Astrocyte of the hippocampus (primary cell): ENCODE measurements at places on chromosomes 13 and 19.
A peak's percentile ranks its signal among the peaks of the same experiment; 100 is the strongest.

- no peak for DNase-seq
Observed at GRCh38 chr19:41758846-41759245, 3.5 kb downstream of the CEACAM6 start.

GRCh38 chr19:8206147-8207087, 2.8 kb upstream of the CERS4 start:
- DNase-seq: no peak

DNA sequence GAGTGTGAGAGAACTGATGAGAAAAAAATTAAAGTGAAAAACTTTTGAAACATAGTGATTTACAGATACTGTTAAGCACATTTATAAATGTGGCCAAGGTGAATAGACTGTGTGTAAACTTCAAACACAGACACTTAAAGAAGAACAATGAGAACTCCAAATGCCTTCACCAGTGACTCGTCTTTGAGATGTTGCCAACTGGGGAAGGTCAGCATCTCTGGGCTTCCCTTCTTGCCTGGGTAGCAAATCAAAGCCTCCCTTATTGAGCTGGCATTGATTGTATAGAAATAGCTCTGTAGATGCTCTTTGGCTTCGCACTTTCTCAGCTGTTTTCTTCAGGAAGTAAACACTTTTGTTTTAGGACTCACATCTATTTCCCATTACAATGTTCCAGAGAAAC, 177.3 kb upstream of the SGCG start:
- no peak for DNase-seq

GRCh38 chr13:47426126-47426849, 529.4 kb upstream of the HTR2A start:
- DNase-seq: peak; percentile 48

DNA sequence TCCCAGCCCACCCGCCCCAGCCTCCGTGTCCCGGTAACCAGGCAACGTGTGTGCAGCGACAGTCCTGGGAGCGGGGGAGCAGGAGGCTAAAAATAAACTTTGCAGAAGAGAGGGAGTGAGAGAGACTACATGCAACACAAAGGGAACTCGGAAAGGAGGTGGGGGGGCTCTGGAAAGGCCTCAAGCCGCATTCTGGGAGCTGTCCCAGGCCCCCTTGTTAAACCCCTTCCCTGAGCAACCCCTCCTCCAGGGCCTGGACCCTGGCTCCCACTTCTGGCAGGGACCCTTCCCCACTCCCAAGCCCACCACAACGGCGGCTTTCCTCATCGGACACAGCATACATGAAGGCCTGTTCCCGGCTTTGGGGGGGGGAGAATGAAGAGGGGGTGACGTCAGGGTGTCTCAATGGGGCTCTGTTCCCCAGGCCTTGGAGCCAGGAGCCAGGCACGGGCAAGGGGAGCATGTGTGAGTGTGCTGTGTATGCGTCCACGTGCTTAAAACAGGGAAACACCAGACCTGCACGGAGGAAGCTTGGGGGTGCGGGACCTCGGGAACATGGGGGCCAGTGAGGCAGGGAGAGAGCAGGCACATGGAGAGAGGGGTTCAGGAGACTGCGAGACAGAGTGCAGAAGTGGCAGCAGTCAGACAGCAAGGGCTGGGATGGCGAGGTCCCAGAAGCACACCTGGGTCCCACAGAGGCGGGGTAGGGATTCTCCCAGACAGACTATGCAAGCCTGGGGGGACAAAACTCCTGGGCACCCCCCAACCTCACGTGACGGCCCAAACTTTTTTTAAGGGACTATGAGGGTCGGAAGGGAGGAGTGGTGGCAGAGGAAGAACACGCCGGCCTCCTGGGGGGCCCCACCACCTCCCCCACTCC, 2.3 kb downstream of the ERF start:
- DNase-seq: peak; percentile 73

DNA sequence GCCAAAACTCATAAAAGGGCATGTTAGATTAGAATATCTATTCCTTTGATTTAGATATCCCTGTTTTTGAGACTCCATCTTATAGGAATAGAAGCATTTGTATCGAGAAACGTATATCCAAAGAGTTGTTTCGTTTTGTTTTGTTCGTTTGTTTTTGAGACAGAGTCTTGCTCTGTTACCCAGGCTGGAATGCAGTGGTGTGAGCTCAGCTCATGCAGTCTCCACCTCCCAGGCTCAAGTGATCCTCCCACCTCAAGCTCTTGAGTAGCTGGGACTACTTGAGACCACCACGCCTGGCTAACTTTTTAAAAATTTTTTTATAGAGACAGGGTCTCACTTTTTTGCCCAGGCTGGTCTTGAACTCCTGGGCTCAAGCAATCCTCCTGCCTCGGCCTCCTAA, 26.6 kb upstream of the ZMYM5 start:
- DNase-seq: no peak

DNA sequence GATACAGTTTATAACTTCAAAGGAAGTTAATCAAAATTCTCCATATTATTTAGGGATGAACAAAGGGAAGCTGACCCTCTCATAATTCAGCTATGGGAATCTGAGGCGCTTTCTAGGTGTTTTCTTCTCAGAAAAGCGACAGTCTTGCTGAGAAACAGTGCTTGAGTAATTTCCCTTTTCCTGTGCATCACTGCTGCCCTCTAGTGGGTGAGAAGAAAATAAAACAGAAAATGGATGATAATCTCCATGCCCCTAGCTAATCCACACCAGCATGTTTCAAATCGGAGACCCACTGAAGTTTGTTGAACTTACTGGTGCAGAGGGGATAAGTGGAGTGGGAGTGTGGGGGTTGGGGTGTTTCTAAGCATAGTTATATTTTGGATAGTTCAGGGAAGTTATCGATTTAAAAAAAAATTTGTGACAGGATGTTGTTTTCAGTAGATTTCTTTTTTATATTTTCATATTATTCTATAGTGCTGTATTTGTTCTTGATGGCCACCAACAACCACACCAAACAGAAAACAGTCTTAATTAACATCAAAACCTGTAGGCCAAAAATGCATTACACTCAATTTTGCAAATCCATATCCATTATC, 21.4 kb downstream of the LCP1 start:
- DNase-seq: peak; percentile 78

GRCh38 chr19:29845574-29846176, 33.9 kb downstream of the CCNE1 start:
- no peak for DNase-seq

- no peak for DNase-seq
Observed at GRCh38 chr19:45047188-45047797, 8.4 kb downstream of the CLASRP start.

- peak; percentile 95 for DNase-seq
Observed at GRCh38 chr13:23321535-23322241, 111.8 kb downstream of the SACS start.

GRCh38 chr19:2952953-2953481, 8.2 kb upstream of the ZNF77 start:
- peak; percentile 12 for DNase-seq

- DNase-seq: peak; percentile 55
Observed at GRCh38 chr19:36215276-36216123, 594 bp downstream of the ZNF146 start.

GRCh38 chr19:13281567-13282291, 131.5 kb downstream of the IER2 start:
- no peak for DNase-seq

GRCh38 chr13:70023516-70023915, 84.1 kb upstream of the ATXN8OS start:
- DNase-seq: no peak

GRCh38 chr13:51632591-51633362, 48.5 kb downstream of the WDFY2 start:
- DNase-seq: peak; percentile 79

- no peak for DNase-seq
Observed at GRCh38 chr19:1313695-1314613, 28.3 kb downstream of the EFNA2 start.

DNA sequence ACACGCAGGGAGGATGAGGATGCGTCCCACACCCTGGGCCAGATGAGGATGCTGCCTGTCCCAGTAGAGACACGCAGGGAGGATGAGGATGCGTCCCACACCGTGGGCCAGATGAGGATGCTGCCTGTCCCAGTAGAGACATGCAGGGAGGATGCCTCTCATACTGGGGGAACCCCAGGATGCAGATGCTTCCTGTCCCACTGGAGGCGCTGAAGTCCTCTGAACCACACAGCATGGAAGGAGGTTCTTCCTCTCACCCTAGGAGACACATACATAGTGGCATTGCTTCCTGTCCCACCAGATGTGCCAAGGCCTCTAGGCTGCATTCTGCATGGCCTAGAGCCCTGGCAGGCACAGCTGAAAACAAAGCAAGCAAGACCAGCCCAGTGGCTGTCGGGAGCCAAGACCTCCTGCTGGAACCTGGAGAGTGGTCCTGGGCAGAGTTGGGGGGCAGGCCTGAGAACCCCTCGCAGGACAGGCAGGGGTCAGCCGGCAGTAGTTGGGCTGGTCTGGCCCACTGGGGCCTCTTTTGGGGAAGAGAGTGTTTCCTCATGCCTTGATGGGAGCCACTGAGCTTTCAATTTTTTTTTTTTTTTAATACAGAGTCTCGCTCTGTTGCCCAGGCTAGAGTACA, 4.3 kb downstream of the HPN start:
- DNase-seq: no peak

DNA sequence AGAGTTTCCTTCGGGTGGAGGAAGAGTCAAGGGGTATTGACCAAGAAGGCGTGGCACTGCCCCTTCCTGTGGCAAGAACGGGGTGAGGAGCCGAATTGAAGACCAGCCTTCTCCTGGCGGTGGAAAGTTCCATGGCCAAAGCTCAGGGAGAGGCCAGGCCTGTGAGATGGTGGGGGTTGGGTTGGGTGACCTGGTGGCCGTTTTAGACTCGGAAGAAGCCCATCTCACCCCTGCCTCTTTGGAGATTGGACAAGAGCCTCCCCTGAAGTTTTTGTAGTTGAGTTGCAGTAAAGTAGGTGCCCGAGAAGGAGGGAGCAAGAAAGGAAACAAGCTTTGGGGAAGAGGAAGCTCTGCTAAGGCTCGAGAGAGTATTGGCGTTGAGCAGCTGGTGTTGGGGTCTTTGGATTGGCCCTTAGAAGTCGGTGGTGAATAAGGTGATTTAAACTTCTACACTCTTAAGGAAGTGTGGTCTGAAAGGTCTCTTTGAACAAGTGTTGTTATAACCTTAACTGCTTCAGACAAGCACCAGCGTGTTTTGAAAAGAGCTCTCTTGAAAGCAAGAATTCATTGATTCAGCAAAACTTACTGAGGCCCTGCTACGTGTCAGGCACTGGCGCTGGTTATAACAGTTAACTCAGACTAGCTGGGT, 964 bp downstream of the SPINT2 start:
- DNase-seq: no peak

DNA sequence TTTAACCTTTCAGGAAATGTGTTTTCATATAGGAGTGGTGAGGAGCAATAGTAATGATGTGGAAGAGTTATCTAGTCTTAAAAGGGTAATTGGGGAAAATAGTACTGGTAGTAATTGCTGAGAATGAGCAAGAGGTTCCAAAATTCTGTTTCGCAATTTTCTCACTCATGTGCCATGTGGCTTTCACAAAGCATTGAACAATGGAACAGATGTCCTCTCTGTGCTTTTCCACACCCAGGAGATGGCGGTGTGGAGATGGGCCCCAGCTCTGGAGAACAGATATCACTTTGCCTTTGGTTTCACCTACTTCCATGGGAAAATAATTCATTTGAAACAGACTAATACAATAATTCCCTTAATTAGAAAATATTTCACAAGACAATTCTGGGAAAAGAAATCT, 170.0 kb upstream of the SLC10A2 start:
- DNase-seq: peak; percentile 1

DNA sequence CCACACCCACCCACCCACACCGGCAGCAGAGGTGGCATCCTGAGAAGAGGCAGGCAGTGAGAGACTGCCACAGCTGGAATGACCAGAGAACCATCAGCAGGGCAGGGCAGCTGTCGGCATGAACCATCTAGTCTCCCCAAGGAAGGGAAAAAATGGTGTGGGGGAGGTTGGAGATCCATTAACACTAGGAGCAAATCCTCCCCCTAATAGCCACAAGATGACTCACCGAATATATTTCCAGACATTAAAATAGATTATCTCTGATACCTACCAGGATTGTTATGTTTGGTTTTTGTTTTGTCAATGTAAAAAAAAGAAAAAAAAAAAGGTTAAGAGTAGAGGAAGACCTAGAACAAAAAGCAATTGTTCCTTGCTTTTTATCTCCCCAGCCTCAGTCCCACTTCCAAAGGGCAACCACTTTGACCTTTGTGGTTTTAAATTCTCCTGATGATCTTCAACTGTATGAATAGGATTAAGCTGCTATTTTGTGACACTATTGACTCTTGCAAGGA, 34.2 kb downstream of the THSD1 start:
- peak; percentile 64 for DNase-seq

DNA sequence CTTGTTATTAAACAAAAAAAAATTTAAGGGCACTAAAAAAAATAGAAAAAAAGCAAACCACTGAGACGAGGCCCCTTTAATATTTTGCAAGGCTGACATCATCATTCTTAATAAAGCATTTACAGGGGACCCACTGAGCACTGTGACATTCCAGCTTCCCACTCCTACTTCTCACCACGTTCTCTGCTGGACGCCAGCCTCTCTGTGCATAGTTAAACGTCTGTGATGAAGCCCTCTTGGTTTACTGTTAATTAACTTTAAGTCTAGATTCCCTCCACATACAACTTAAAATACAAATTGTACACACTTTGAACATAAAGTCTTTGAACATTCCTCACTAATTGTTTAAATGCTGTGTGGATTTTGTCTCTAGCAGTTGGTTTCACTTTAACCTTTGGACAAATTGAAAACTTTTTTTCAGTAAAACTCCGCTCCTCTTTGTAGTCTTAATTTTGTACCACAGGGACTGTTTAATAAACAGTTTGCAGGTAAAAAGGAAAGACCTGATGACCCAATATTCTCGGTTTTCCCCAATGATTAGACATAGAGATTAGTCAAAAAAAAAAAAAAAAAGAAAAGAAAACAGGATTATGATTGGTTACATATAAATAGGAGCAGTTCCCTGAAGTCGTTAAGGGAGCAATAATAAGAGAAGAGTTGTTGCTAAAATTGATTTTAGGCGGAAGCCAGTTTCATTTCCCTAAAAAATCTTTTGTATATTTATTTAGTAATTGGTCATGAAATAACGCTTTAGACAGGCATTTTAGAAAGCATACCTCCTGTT, 219.8 kb downstream of the MZT1 start:
- DNase-seq: peak; percentile 51

DNA sequence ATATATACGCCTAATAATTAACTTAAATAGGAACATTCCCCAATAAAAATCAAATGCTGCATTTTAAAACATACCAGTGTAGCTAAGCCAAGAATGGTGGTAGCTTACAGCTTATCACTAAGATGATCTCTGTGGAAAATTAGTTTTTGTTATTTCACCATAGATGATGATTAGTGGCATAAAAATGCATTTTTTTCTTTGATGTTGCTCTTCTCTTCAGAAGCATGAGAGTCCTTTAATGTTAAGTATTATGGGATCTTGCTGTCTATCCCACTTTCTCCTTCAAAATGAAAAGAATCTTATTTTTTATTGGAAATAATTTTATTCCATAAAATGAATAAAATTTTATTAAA, 731.0 kb downstream of the SLITRK1 start:
- DNase-seq: no peak
